IMR-90 (cell line): ENCODE measurements at places on chromosomes 1 and 21. TPM values are rescaled to one million over a fixed set of nuclear protein-coding genes. Genes with fewer than 3 reads are reported as not detected.

Gene DENND2C
- 2.2 and 3.1 TPM in 2 replicates for total RNA-seq

Gene CELA2B
- total RNA-seq = not detected in 2 replicates

Gene NBPF26
- 13.1 and 15.8 TPM in 2 replicates for total RNA-seq

Gene DIO1
- total RNA-seq = not detected in 2 replicates

Gene FBXO44
- 7.8 and 9.3 TPM in 2 replicates for total RNA-seq

Gene PDZK1
- total RNA-seq = 1.4 and 1.7 TPM in 2 replicates

Gene OR2T11
- not detected in 2 replicates for total RNA-seq

Gene FAM167B
- 0.18 TPM in 1 of 2 replicates, not detected in the other for total RNA-seq

Gene RHEX
- total RNA-seq = not detected in 2 replicates

Gene IFI44L
- 0.18 and 0.28 TPM in 2 replicates for total RNA-seq

DNA sequence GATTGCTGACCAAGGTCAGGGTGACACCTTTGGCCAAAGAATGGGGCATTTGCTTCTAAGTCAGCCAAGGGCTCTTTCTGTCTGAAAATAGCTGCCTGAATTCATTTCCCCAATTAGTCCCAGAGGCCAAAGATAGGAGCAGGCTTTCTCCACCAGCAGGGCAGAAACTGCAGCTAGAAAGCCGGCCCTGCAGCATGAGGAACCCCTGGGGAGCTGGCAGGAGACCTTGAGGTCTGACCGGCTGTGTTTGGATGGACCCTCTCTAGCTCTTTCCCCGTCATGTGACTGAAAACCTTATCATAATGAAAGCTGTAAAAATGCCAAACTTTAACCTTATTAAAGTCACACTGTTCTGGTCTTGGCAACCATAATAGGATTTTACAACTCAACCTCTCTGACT, 93.4 kb downstream of the CD58 start:
- H3K27me3 ChIP-seq = peaks cover 19% of the 10 kb centered on the region
- H3K36me3 ChIP-seq = no peaks in the 10 kb centered on the region

- DNase-seq = no peak
- no peak overlapping the region for H3K4me3 ChIP-seq
- H3K27ac ChIP-seq = no peak overlapping the region
- no peaks in the 10 kb centered on the region for H3K36me3 ChIP-seq
- H3K27me3 ChIP-seq = peaks cover 2% of the 10 kb centered on the region; the same call in 1 of the 2 replicates
Measured at GRCh38 chr1:44786841-44787426, 1.0 kb downstream of the BEST4 start.

DNA sequence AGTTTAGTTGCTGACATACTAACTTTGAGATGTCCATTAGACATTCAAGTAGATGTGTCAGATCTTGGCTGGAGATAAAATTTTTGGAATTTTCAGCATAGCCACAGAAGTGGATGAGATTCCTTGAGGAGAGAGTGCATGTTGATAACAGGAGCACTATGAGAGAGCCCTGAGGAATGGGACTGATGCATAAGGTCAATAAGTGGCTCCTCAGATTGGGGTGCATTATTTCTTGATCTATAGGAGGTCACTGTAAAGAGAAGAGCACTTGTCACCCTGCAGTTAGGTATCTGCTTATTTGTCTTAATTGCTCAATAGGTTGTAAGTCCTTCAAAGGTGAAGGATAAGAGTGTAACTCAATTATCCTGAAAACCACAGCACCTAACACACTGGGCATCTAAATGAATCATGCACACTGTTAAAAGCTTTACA, 52.0 kb upstream of the TACSTD2 start:
- no peaks in the 10 kb centered on the region for H3K36me3 ChIP-seq
- H3K4me1 ChIP-seq = no peaks in the 10 kb centered on the region
- no peak overlapping the region for H3K4me3 ChIP-seq
- peaks cover 4% of the 10 kb centered on the region for H3K27me3 ChIP-seq
- H3K27ac ChIP-seq = no peak overlapping the region

DNA sequence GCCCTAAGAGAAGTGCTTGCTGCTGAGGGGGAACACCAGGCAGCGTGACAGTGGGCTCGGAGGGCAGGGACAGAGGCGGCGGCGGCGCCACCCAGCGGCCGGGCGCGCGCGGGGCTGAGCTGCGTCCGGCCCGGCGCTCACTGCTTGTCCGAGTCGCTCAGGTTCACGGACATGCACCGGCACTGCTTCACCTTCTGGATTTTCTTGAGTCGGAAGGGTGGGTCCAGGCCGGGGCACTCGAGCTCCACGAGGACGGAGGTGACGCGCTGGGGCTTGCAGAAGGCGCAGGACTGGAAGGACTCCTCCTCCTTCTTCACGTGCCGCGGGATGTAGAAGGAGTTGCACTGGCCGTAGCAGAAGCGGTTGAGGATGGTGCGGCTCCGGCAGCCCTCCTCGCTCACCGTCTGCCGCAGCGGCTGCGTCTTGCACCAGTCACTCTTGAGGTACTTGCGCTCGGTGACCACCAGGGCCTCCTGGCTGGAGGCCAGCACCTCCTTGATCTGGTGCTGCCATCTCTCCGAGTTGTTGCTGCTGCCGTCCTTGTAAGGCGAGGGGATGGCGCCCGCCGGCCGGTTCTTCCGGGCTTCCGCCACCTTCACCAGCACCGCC, 119.0 kb downstream of the GREM2 start:
- peak; percentile 14 for DNase-seq
- H3K27ac ChIP-seq = no peak overlapping the region
- no peak overlapping the region for H3K4me3 ChIP-seq
- no peaks in the 10 kb centered on the region; the same call in 1 of the 2 replicates for H3K36me3 ChIP-seq
- H3K4me1 ChIP-seq = peaks cover 3% of the 10 kb centered on the region
- H3K27me3 ChIP-seq = no peaks in the 10 kb centered on the region

GRCh38 chr1:9530320-9530719, 8.9 kb upstream of the SLC25A33 start:
- H3K4me3 ChIP-seq = no peak overlapping the region
- no peak overlapping the region for H3K27ac ChIP-seq
- H3K27me3 ChIP-seq = no peaks in the 10 kb centered on the region
- DNase-seq = no peak
- no peaks in the 10 kb centered on the region for H3K4me1 ChIP-seq
- no peaks in the 10 kb centered on the region for H3K36me3 ChIP-seq

GRCh38 chr1:183652547-183653461, at the start of gene APOBEC4:
Gene APOBEC4, minus strand, starts transcription at chr1:183653316. Its CDS starts 4,535 bp downstream, at chr1:183648781.
- H3K4me1 ChIP-seq = peaks cover 6% of the 10 kb centered on the region
- no peak within 1 kb of the TSS for H3K4me3 ChIP-seq
- no peaks in the 10 kb centered on the region for H3K27me3 ChIP-seq
- no peak within 1 kb of the TSS for H3K27ac ChIP-seq
- DNase-seq = no peak

GRCh38 chr1:182603646-182604174, 479 bp downstream of the RGS16 start:
- peaks cover 13% of the 10 kb centered on the region for H3K27me3 ChIP-seq
- peaks cover 2% of the 10 kb centered on the region; the same call in 1 of the 2 replicates for H3K4me1 ChIP-seq
- H3K36me3 ChIP-seq = no peaks in the 10 kb centered on the region
- no peak for DNase-seq
- H3K27ac ChIP-seq = no peak overlapping the region

- peaks cover 8% of the 10 kb centered on the region for H3K4me1 ChIP-seq
- H3K27me3 ChIP-seq = no peaks in the 10 kb centered on the region
- H3K36me3 ChIP-seq = peaks cover 50% of the 10 kb centered on the region
- no peak overlapping the region for H3K27ac ChIP-seq
- peak; percentile 79 for DNase-seq
- H3K4me3 ChIP-seq = no peak overlapping the region
Measured at GRCh38 chr1:21255284-21255942, 34.9 kb downstream of the ECE1 start.

- no peak overlapping the region for H3K27ac ChIP-seq
- H3K4me3 ChIP-seq = no peak overlapping the region
- H3K27me3 ChIP-seq = no peaks in the 10 kb centered on the region
- DNase-seq = no peak
Measured at GRCh38 chr1:64139877-64140276, 63.5 kb upstream of the UBE2U start.

DNA sequence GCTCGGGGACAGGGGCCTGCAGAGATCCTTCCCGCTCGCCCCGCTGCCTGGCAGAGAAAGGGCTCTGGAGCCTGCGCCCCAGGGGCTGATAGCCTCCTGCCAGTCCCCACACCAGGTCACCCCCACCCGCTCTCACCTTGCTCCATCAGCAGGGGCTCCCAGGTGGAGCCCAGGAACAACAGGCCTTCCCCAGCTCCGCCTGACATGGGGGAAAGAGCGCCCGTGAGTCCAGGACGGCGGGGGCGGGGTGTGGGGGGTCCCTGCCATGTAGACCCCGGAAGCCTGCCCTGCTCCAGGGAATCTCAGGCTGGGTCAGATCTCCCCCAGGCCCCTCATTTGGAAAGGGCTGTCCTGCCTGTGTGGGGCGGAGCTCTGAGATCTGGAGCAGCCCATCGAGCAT, 166.5 kb downstream of the PRDM16 start:
- no peaks in the 10 kb centered on the region for H3K36me3 ChIP-seq
- H3K4me3 ChIP-seq = no peak overlapping the region
- no peak for DNase-seq
- H3K27ac ChIP-seq = no peak overlapping the region

GRCh38 chr1:220426989-220427388, 100.9 kb upstream of the MARK1 start:
- no peak for DNase-seq
- H3K36me3 ChIP-seq = no peaks in the 10 kb centered on the region
- H3K27me3 ChIP-seq = no peaks in the 10 kb centered on the region
- no peaks in the 10 kb centered on the region for H3K4me1 ChIP-seq
- no peak overlapping the region for H3K27ac ChIP-seq

GRCh38 chr1:3013371-3014049, 7.8 kb upstream of the ACTRT2 start:
- H3K4me1 ChIP-seq = no peaks in the 10 kb centered on the region
- DNase-seq = no peak

DNA sequence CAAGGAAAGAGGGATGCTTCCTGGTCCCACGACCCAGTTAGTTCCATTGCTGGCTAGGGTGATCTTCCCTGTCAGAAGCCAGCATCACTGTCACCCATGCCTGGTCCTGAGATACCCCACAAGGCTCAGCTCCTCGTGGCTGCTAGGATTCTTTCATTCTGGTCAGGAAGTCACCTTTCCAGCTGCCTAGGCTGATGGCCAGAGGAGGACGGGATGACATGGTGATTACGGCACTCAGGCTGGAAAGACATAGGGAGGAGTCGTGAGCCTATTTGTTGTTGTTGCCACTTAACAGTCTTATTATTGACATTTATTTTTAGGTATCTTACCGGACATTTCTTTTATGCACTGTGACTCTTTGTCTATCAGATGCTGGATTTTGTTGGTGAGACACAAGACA, 20.0 kb upstream of the MAPKAPK2 start:
- no peaks in the 10 kb centered on the region for H3K4me1 ChIP-seq
- no peak overlapping the region for H3K27ac ChIP-seq
- H3K27me3 ChIP-seq = peaks cover 26% of the 10 kb centered on the region
- H3K4me3 ChIP-seq = no peak overlapping the region
- H3K36me3 ChIP-seq = no peaks in the 10 kb centered on the region

DNA sequence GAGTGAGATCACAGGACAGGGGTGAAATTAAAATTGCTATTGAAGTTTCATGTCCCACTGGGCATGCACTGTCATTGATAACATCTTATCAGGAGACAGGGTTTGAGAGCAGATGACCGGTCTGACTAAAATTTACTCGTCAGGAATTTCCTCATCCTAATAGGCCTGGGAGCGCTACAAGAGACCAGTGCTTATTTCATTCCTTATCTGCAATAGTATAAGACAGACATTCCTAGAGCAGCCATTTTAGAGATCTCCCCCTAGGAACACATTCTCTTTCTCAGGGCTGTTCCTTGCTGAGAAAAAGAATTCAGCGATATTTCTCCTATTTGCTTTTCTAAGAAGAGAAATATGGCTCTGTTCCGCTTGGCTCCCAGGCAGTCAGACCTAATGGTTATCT, 181.4 kb upstream of the ETV3 start:
- no peaks in the 10 kb centered on the region for H3K36me3 ChIP-seq
- H3K27ac ChIP-seq = no peak overlapping the region
- no peaks in the 10 kb centered on the region for H3K27me3 ChIP-seq

DNA sequence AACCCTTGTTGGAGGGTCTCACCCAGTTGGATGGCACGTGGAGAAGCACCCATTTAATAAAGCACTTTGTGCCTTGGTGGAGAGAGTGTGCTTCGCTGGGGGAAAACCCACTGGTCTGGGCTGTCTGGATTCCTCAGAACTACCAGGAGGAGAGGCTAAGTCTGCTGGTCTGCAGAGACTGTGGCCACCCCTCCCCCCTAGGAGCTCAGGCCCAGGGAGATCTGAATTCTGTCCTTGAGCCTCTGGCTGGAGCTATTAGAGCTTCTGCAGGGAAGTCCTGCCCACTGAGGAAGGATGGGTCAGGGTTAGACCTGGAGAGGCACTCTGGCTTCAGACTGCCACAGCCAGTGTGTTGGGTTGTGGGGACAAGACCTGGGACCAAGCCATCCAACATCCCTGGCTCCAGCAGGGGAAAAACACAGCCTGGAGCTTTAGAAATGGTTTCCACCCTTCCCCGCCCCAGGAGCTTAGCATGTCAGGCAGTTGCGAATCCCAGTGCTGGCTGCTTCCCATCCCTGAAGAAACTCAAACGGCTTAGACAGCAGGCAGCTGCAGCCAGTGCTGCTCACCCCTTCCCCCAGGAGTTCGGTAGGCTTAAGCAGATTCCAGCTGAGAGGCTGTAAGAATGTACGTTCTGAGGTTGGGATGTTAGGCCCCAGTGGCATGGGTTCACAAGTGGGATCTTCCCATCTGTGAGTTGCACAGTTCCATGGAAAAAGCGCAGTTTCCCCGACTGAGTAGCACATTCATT, 288.3 kb downstream of the TGFB2 start:
- H3K27ac ChIP-seq = no peak overlapping the region
- H3K27me3 ChIP-seq = no peaks in the 10 kb centered on the region
- H3K4me3 ChIP-seq = no peak overlapping the region

- peaks cover 1% of the 10 kb centered on the region; the same call in 1 of the 2 replicates for H3K4me1 ChIP-seq
- DNase-seq = no peak
- no peak overlapping the region for H3K4me3 ChIP-seq
- H3K27ac ChIP-seq = no peak overlapping the region
Measured at GRCh38 chr1:203743091-203743571, 21.9 kb upstream of the LAX1 start.

GRCh38 chr1:17621691-17622090, 82.2 kb downstream of the ARHGEF10L start:
- peaks cover 21% of the 10 kb centered on the region for H3K36me3 ChIP-seq
- no peak overlapping the region for H3K4me3 ChIP-seq
- H3K27me3 ChIP-seq = no peaks in the 10 kb centered on the region
- DNase-seq = no peak

DNA sequence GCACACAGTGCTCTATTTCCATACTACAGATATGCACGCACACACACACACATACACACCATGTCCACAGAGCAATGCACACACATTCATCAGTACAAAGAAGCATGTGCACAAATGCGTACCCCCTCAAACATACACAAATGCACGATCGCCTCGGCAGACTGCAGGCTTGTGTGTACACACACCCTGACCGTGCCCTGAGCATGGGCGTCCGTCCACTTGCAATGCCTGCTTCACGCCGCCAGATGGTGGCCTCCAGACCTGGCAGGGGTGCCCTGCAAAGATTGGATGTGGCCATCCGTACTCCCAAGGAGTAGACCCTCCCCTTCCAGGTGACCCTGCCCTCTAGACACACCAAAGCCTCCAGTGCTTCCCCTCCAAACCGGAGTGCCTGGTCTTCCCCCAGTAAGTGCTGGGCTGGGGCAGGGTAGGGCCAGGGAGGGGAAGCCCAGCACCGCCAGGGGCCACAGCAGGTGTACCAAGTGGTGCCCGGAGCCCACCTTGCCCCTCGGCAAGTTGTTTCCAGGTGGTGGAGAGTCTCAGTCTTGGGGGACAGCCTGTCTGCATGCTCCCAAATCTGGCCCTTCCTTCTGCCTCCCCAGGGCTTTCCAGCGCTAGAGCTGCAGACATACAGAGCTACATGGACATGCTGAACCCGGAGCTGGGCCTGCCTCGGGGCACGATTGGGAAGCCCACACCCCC, 20.6 kb downstream of the ESPN start:
- peaks cover 1% of the 10 kb centered on the region; the same call in 1 of the 2 replicates for H3K4me1 ChIP-seq
- peaks cover 66% of the 10 kb centered on the region for H3K27me3 ChIP-seq
- H3K36me3 ChIP-seq = no peaks in the 10 kb centered on the region
- no peak overlapping the region for H3K27ac ChIP-seq
- no peak overlapping the region for H3K4me3 ChIP-seq
